Right lung (tissue), 10 donors: ENCODE measurements at places on chromosomes 5 and 9. TPM values are rescaled to one million over a fixed set of nuclear protein-coding genes. Genes with fewer than 3 reads are reported as not detected.

DNA sequence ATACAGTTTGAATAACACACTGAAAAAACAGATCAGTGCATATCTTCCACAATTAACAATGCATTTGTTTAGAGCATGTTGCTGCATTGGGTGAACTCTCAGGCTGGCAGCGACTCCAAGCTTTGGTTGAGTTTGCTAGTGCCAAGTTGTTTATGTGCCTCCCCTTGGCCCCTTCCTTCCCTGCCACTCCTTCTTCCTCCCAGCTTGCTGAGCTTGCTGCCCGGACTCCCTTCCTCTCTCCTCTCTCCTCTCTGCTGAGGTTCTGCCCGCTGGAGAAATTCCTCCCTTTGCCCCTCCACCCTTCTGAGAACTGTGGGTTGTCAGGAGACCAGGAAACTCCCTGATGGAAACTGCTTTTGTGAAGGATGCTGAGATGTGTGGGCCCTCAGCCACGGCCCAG, 247.3 kb downstream of the PDZD2 start:
- DNase-seq: no peak

- DNase-seq: no peak
Observed at GRCh38 chr5:72468024-72468423, 39.2 kb downstream of the ZNF366 start.

DNA sequence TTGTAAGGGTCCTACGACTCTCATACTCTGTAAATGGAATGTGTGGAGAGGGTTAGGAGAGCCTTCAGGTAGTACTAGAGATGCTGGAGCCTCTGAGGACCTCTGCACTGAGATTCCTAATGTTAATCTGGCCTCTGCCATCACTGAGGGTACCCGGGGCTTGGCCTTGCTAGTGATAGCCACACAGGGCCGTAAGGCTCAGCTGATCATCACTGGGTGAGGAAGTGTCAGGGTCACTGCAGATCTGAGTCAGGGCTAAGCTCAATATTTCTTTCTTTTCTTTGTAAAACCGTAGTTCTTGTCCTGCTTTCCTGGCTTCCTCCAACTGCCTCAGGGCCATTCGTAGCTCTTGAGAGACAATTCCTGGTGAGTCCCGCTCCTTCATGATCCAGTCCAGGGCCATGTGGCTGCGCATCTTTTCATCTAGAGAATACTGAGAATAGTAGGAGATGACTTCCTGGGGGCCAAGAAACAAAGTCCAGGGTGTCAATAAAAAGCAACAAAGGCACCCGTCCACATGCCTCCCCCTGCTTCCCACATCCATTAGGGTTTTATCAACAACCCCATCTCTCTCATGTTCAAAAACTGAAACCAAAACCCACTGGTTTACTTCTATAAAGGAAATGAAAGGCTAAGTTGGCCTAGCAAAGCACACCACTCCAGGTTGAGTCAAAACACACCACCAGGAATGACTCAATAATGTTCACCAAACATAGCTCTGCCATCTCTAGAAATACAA, 47.7 kb downstream of the LIX1 start:
- DNase-seq: no peak

DNA sequence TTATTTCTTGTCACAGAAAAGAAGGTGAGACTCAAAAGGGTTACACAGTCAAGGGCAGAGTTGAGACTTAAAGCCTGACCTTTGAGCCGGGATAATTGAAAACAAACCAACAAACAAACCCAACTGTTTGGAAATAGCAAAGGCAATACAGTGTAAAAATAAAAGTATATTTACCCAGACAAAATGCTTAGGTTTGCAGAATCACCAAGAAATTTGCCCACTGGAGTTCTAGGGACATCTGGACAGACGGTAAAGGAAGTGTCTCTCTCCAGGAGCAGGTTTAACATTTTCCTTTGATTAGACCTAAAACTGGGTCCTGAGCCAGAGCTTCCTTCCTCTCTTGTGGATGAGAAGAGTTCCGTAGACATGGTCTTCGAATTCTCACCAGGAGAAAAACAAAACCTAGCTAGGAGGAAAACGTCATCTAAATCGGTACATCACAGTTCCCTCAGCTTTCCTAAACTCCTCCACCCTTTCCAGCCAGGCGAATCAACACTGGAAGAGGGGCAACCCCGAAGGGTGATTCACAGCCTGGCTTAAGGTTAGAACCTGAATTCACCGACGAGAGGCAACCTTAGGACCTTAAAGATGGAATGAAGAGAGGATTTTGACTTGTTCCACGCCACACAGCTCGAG, 673 bp downstream of the CDC25C start:
- DNase-seq: no peak

DNA sequence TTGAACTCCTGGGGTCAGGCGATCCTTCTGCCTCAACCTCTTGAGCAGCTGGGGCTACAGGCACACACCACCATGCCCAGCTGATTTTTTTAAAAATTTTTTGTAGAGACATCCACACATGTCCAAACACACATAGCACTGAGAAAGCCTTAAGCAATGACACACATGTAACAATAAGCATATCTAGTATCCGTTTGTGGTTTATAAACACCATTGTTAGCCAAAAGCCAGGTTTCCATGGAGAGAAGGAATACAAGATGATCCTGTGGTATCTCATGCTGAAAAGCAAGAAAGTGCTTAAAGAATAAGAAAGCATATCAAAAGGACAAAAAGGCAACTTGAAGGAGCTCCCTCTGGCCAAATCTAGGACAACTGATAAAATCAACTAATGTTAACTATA, 29.7 kb upstream of the SLC1A3 start:
- no peak for DNase-seq

DNA sequence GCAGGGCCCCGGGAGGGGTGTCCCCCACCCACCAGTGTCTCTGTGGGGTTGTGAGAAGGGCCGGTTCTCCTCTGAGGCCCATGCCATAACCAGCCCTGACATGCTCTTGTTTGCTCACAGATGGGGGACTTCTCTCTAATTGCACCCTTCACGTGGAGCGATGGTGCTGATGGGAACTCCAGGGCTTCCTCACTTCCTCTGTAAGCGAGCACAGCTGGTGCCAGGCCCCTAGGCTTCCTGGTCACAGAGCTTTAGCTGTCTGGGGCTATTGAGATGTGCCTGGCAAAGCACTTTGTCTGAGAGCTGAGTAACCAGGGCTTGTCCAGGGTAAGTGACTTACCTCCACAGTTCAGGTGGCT, 36.4 kb downstream of the PHF2 start:
- no peak for DNase-seq

GRCh38 chr9:134486596-134486995, 155.0 kb upstream of the COL5A1 start:
- no peak for DNase-seq

DNA sequence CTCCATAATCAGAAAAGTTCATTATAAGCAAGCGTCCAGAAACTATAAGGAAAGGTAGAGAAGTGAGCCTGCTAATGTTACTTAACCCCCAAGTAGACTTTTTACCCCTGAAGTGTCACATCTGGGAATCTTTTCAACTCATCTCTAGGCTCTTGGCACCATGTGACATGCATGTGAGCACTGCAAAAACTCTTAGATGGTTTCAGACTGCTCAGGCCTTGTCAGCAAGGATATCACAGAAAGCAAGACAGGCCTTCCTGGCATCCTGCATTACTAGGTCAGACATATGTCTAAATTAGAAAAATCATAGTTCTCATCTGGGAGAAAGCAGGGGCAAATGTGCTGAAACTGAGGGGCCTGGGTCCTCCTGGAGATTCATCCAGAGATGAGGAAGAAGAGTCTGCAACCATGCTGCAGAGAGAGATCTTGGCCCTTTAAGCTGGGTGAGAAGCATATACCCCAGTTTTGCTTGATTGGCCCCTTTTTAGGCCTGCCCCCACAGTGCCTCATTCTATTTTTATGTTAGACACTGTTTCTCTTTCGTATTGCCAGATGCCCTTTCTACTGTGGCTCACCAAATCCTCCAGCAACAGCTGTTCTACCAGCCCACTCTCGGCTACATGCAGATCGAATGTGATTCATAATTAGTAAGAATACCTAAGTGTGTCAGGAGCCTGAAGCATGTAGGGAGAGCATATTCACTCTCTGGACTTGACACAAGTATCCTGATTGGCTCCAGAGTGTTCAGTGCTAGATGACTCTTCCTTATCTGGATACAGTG, 19.0 kb downstream of the TMEM8B start:
- DNase-seq: no peak

DNA sequence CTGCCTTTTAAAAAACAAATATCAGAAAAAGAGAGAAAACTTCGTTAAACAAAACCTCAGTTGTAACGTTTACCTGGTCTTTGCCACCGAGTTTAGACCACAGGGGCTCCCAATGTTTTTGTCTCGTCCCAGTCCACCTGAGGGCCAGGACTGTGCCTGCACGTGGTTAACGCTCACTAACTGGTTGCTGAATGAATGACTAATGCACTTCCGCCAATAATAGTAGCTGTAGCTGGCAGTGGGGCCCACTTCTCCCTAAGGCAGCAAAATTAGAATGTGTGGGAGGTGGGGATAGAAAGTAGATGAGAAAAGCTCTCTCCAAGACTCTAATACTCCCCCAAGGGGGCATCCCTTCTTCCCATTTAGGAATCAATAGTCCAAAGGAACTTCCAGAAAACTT, 29.1 kb upstream of the MED27 start:
- DNase-seq: no peak

GRCh38 chr5:173963182-173963838, 25.7 kb upstream of the C5orf47 start:
- no peak for DNase-seq

DNA sequence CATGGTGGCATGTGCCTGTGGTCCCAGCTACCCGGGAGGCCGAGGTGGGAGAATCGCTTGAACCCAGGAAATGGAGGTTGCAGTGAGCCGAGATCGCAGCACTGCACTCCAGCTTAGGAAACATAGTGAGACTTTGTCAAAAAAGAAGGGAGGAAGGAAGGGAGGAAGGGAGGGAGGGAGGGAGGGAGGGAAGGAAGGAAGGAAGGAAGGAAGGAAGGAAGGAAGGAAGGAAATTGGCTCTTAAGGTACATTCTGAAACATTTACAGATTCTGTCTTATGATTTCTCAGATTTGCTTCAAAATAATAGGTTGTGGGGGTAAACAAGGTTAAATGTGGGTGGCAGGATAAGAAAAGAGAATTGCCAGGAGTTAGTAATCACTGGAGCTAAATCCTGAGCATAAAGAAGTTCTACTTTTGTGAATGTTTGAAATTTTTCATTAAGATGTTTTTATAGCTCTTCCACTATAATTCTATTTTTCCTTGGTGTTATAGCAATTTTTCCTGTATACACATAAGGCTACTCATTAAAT, 2.1 kb upstream of the UGT3A2 start:
- DNase-seq: no peak

GRCh38 chr9:134210511-134210907, 46.1 kb upstream of the RNU6ATAC start:
- DNase-seq: no peak

DNA sequence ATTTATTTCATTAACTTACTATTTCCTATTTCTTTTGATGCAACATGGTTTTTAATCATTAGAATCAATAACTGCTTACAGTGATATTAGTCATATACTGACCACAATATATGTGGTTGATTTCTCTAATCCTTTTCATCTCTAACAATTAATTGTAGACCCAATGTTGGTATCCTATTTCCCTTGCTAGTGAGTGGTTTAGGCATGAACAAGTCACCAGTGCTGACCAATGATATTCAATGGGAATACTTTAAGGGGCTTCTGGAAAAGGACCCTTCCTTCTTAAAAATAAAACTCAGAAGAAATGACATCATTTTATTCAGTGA, 672.4 kb upstream of the GRAMD2B start:
- no peak for DNase-seq

- peak; percentile 28 for DNase-seq
Observed at GRCh38 chr5:127988146-127988760, 95.3 kb upstream of the SLC12A2 start.

DNA sequence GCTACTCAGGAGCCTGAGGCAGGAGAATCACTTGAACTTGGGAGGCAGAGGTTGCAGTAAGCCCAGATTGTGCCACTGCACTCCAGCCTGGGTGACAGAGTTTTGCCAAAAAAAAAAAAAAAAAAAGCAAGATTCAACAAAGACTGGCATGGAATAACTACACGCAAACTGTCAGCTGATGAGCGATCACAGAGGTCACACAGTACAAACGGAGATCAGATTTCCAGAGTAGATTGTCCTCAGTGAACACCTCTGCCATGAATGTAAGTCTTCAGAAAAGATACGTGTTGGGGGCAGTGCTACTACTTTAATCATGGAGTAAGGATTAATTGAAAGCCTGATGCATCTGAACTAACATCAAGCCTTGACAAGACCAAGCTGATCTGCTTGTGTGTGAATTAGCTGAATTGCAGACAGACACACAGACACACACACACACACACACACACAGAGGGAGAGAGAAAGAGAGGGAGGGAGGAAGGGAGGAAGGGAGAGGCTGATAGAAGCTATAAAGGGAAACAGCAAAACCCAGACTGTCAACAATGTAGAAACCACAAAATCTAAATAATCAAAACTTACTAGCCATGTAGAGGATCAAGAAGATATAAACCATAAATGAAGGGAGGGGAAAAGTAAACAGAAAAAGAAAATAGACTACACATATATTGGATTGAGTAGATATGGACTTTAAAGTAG, 222.9 kb upstream of the ZNF462 start:
- no peak for DNase-seq

- no peak for DNase-seq
Observed at GRCh38 chr5:1167361-1167727, 34.1 kb upstream of the SLC6A19 start.

DNA sequence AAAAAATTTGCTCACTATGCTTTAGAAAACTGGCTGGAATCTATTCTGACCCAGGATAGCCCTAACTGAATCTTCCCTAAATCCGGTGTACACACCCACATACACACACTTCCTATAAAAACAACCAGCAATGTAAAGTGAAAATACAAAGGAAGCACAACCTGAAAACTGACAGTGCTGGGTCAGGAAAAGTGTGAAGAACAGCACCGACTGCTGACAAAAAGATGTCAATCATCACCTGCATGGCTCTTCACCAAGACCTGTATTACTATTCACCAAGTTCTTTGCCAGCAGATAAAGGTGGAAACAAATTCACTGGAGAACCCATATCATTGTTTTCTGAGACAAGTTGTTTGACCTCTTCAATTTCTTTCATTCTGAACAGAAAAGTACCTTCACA, 293.8 kb upstream of the GRAMD2B start:
- DNase-seq: no peak

- DNase-seq: no peak
Observed at GRCh38 chr9:136589766-136590763, 44.2 kb upstream of the NOTCH1 start.

GRCh38 chr9:109537288-109537687, 39.2 kb upstream of the PTPN3 start:
- no peak for DNase-seq

DNA sequence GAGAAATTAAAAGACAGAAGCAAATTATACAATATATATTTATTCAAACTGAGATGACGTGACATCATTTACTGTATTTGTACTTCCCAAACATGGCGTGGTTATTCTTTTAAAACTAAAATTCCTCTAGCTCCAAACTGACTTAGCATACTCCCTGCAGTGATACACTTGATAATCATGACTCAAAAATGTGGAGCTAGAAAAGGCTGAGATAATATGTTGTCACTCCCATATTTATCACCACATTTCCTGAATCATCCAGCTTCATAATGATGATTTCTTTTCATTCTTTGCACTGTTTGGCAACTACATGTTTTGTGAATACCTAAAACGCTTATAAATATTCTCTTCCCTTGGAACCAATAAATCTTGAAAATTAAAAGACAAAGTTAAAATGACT, 341.0 kb downstream of the EBF1 start:
- DNase-seq: no peak

SVEP1 gene
- 31.9 TPM for polyA plus RNA-seq

SMIM32 gene
- polyA plus RNA-seq: 0.49 TPM

ANKRD55 gene
- polyA plus RNA-seq: 0.65 TPM

IL4 gene
- not detected for polyA plus RNA-seq

AFF4 gene
- polyA plus RNA-seq: 39.8 TPM

PDE6A gene
- 0.20 TPM for polyA plus RNA-seq

INSL6 gene
- 0.51 TPM for polyA plus RNA-seq

PCDHB15 gene
- 9.8 TPM for polyA plus RNA-seq

WASHC1 gene
- polyA plus RNA-seq: 23.2 TPM

TAF11L9 gene
- polyA plus RNA-seq: not detected
